ENCODE measurements at places on chromosomes 7 and 10.

DNA sequence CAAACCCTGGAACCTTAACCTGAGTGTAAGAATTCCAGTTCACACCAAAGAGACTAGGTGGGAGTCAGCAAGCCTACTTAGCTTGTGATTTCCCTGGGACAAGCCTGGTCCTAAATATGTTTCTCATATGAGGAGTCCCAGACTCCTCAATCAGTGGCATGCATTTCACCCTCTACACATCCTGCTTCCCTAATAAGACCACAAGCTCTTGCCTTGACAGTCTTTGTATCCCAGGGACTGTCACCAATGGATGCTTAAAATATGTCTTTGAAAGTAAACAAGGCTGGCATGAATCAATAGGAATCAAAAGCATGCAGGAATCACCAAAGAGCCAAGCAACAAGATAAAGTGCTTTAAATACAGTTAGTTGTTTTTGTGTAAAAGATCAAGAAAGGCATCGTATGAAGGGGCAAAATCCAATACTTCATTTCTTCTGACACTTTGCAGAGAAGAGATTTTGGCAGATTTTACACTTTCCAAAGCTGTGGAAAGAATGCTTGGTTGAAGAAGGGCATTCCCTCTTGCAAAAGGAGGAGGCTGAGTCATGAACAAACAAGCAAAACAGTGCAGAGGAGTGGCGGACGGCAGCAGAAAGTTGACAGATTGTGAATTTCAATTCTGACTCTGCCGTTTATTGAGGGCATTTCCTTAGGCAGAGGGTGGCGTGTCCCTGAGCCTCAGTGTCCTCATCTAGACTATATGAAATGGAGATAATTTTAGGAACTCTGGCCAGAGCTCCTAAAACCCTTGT, 8.5 kb upstream of the NFE2L3 start:
- DNase-seq, result no peak

GRCh38 chr7:45869426-45869825, 3.5 kb downstream of the CCDC201 start:
- no peak for DNase-seq

DNA sequence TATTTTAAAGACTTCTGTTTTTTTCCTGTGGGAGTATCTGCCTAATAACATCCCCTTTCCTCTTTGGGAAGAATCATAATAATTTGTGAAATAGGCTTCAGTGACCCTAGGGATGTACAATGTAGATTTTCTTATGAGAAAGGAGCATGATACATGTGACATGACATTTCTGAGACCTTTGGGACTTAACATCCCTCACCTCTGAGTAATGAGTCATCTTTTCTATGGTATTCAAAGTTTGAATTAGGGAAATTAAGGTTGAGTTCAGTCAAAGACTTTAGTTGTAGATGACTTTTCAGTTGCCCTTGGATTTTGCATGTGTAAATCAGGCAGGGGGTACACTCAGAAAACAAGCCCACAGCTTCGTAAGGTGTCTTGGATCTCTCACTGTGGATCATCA, 14.3 kb downstream of the GRK5 start:
- no peak for DNase-seq

DNA sequence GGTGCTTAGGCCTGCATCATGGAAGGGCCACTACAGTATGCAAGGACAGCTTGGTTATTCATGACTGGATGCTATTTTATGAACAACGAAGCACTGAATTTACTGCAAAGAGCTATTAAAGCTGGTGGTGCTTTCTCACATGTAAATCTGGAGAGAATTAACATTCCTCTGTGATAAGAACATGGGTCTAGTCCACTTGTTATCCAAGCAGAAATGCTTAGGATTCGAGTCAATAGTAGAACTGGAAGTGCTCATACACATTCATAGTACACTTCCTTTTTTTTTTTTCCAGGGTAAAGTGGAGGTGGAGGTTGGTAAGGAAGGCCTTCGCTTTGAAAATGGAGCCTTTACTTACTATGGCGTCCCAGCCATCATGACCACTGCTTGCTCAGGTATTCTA, 35.0 kb downstream of the CNNM1 start:
- DNase-seq, result no peak

DNA sequence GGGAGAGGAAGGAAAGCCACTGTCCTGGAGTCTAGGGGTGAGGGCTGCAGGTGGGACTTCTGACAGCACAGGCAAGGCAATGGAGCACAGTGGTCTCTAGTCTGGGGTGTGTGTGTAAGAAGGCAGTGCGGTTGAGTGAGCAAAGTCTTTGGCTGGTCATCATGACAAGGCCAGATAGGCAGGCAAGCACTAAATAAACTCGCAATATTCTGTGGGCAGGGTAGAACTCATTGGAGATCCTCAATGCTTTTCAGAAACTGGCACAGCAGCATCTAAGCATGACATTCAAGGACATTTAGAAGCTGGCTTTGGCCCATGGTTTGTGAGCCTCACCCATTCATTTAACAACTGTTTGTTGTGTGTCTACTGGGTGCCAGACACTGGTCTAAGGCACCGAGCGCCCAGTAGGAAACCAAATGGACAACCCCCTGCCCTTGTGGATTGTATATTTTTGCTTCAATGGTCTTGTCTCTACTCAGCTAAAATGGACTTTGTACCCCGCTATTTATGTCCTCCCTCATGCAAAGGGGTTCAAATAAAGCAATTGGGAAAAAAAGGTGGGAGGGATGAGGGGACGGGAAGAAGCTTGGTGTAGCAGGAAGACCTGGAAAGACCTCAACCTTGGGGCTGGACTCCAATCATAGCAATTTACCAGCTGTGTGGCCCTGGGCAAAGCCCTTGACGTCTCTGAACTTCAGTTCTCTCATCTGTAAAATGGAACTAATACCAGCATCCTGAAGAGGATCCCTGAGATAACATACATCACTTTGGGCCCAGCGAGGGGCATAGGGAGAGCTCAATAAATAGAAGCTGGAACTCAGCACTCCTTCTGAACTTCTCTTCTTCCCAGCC, 116.0 kb downstream of the NEURL1 start:
- DNase-seq, result no peak
